ENCODE measurements at places on chromosomes 7 and 10.

DNA sequence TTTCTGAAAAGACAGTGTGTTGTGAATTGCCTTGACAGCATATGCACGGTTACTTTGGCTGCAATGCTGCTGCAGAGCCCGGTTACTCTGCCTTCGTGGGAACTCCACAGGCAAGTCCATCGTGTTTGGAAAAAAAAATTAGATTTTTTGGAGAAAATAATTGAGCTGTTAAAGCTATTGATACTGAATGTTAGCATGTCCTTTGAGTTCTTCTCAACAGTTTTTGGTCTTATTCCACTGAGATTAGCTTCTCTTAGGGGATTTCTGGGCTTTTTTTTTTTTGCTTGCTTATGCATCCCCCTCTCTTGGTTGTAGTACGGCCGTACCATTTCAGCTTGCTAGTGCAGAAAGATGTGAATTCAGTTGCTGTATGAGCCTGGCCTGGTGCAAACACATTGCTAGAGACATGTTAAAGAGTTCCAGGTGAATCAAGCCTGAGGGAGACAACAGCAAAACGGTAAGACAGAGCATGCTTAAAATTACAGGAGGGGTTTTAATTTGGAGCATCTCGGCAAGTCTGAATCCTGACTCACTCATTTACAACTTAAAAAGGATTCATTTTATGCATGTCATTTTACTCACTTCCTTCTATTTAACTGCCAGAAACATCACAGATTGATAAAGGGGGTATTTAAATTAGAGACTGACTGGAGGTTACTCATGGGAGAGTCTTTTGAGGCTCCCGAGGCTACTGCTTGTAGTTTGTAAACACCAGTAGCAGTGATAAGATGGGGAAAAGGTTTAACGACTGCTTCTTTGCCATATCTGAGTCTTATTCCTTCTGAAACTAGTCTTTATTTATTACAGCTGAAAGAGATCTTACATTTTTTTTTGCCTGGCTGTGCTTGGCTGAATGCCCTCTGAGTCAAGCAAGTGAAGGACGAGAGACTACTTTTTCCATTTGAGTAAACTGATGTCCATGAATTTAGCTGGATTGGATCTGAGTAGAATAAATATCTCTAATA, 113.7 kb downstream of the CDK14 start:
- DNase-seq: peak; percentile 64

- DNase-seq: no peak
Observed at GRCh38 chr10:109247814-109248213, 675.5 kb downstream of the XPNPEP1 start.

DNA sequence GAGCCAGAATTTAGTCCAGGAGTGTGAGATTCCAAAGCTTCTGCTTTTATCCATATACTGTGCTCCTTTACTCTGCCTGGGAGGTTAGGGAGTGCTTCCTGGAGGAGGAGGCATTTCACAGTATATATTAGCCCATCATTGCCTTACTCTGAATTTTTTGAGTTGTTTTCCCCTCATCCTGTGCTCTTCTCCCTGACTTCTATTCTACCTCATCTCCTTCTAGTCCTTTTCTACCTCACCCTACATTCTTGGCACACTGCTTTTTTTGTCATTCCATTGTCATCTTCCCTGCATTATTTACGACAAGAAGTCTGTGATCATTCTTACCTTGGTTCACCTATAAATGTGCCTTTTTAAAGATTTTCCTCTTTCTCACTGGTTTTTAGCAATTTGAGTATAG, 21.3 kb downstream of the STK17A start:
- DNase-seq: no peak

- no peak for DNase-seq
Observed at GRCh38 chr7:157195868-157196267, 57.1 kb downstream of the UBE3C start.

GRCh38 chr7:131607291-131608115, 51.1 kb upstream of the PODXL start:
- DNase-seq: peak; percentile 81

DNA sequence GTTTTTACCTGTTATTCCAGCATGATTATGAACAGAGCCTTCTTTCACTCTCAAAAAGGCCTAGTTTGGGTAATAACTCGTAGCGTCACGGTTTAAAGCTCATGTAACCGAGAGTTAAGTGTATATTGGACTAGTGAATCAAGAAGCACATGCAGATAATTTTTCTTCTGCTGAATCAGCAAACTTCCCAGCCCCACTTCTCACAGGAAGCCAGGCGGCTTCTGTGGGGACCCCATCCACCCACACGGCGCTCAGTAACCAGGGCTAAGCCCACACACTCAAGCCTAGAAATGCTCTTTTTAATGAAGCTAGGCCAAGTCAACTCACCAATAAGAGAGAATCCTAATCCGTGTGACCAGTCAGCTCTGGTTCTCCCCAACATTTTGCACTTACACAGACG, 191.2 kb upstream of the MGMT start:
- DNase-seq: no peak

GRCh38 chr10:61140765-61141392, 196.9 kb upstream of the RHOBTB1 start:
- peak; percentile 86 for DNase-seq

DNA sequence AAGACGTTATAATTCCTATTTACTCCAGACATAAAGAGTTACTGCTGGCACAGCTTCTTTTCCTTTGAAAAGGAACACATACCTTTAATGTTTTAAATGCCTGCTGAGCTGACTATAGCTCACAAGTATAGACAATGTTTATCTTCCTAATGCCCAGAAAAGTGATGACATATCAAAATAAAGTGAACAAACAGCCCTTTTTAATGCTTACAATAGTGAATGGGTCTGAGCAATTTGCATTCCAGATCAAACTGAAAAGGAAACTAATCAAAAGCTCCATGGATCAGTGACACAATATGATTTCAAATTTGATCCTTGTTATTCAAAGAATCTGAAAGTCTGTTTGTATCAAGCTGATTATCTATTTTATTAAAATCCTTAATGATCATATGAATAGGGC, 233.6 kb upstream of the SEMA3E start:
- no peak for DNase-seq

- DNase-seq: no peak
Observed at GRCh38 chr7:99792967-99793366, 9.0 kb upstream of the CYP3A4 start.

DNA sequence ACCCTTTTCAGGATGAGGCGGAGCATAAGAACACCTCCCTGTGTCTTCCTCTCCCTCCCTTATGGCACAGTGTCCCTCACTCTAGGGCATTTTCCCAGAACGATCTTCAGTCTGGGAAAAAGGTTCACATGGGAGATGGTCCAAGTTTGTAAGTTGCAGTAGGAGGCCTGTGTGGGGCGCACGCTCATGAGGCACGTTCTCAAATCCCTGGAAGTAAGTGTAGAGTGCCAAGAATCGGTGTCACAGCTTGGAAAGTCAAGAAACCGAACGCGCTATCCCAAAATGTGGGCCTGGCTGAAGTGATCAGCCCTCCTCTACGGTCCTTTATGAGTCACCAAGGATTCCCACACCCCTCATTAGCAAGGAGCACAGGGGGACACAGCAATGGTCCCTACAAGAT, 23.9 kb upstream of the SMARCD3 start:
- no peak for DNase-seq

DNA sequence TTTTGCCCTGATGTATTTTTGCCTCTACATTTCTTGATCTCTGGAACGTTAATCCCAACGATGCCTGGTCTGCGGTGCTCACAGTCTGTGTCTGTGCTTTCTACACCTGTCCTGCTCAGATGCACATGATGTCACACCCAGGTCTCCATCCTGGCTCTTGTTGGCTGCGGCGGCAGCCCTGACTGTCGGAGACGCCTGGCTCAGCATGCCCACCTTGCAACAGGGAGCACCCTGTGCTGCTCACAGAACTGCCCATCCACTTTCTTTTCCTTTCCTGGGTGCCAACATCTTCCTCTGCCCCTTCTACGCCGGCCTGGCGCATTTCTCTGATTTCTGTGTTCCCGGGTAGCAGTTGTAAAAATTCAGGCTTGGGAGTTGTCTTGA, 106.2 kb downstream of the CUX1 start:
- no peak for DNase-seq

GRCh38 chr10:90855126-90855525, 2.7 kb downstream of the HTR7 start:
- DNase-seq: no peak

DNA sequence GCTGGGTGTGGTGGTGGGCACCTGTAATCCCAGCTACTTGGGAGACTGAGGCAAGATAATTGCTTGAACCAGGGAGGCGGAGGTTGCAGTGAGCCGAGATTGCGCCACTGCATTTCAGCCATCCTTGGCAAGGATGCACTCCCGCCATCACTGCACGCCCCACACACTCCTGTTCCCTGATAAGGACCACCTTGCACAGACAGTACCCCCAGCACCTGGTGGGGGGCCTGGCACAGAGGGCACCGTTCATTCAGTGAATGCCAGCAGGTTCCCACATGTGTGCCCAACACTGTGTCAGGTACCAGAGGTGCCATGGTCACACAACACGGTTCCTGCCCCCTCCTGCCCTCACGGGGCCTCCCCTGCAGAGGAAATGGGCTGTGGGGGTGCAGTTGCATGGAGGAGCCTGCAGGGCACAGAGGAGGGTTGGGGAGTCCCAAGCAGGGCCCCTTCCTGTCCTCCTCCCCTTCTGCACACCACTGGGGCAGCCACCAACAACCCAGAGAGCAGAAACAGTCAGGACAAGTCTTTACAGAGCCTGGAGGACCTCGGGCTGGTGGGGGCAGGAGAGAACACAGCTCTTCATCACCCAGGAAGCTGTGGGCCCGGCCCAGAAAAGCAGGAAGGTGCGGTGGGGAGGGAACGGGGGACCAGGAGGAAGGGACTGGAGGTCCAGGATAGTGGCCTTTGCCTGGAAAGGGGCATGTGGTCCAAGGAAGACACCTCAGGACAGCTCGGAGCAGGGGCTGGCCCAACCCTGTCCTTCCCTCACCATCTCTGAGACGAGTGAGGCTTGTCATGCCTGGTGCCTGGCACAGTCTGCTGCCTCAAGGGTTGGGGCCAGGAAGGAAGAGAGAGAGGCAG, 7.1 kb downstream of the CRYGN start:
- no peak for DNase-seq

DNA sequence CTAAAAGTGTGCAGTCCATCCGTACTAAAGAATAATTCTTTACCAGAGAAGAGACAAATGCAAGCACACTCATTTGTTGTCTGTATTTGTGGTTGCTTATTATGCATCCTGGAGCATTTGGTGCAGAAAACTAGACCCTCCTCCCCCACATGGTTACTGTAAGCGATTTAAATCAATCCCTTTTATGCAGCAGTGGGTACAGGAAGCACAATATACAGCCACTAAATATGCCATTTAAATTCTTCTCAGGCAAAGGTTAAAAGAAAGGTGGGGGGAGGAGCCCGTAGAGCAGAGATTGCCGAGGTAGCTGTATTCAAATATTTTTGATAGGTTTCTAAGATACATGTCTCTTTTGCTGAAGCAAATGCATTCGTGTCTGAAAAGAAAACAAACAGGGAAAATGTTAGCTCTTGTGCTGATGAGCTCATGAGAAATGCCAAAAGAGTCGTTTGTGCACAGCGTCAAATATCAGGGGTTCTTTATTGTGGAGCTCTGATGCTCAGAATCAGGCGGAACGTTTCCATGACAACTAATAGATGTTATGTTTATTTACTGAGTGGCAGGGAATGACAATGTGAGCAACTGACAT, 131.3 kb upstream of the NPVF start:
- peak; percentile 80 for DNase-seq

DNA sequence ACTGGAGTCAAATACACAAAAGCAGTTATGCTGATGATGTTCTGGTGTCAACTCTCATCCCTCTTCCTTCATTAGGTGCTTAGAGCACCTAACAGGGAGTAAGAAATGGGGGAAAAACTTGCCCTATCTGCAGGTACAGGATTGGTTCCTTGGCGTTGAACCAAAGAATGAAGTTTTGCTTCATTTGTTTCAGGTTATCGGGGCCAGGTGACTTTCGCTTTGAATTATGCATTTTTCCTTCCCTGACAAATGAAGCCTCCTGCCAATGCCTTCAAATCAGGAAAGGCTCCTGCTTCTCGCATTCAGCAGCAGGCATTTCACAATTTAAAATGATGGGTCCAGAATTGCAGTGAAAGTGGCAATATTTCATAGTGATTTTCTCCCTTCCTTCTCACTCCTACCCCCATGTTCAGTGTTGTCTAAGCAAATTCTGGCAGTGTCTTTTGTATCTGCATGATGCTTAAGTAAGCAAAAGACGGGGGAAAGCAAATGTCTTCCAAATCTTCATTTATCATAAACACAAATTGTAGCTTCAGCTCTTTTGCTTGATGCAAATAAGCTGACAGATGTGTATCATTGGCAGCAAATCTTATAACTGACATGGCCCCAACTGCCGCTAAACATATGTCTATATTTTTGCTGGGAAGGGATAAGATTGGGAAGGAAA, 29.4 kb downstream of the DNAJB9 start:
- DNase-seq: no peak

- no peak for DNase-seq
Observed at GRCh38 chr10:52780391-52781155, 8.0 kb upstream of the MBL2 start.

DNA sequence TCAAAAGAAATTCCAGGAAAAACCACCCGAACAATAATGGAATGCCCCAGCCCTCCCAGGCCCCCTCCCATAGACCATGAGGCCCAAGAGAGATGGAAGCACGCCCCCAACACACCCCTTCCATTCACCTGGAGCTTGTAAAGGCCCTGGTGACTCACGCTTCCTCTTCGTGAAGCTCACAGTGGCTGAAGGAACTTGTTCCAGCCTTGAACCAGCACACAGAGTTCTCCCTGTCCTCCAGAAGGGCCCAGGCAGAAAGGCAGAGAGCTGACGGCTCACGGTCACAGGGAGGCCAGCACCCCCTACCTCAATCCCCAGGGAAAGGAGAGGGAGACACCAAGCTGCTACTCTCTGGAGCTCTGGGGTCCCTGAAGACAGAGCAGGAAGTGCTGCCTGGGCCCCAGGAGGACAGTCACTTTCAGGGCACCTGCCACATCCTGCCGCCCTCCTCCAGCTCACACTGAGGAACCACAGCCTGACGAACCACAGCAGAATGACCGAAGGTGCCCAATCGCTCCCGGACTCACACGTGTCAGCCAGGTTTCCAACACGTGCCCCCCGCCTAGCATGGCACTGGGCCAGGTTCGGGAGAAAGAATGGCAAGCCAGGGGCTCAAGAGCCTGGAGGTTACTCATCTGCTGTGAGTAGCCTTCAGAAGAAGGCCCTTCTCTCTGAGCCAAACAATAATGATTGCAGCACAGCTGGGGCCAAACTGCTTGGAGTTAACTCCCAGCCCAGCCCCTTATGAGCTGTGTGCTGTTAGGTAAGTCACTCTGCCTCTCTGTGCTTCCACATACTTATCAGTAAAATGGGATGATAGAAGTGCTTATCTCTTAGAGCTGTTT, 52.8 kb downstream of the DLG5 start:
- peak; percentile 25 for DNase-seq

DNA sequence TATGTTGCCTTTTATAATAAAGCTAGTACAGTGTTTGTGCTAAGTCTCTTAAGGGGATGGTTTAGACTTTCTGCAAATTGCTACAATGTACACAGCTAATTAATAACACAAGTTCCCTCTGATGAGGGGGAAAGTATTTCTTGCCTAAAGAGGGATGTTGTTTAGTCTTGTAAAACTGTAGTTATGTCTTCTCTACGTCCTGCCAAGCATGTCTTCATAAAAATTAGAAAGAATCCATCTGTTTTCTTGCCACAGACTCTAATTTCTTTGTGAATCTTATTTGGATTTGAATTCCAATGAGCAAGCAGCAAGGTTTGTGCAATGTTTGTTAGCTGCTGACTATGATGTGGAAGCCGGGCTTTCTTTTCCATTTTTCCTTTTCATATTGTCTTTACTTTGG, 28.2 kb downstream of the ADARB2 start:
- DNase-seq: no peak

GRCh38 chr10:93386631-93387369, 95.3 kb downstream of the MYOF start:
- no peak for DNase-seq

- no peak for DNase-seq
Observed at GRCh38 chr7:121046009-121046408, 57.5 kb downstream of the CPED1 start.
